ENCODE measurements at places on chromosomes 7 and 10.

DNA sequence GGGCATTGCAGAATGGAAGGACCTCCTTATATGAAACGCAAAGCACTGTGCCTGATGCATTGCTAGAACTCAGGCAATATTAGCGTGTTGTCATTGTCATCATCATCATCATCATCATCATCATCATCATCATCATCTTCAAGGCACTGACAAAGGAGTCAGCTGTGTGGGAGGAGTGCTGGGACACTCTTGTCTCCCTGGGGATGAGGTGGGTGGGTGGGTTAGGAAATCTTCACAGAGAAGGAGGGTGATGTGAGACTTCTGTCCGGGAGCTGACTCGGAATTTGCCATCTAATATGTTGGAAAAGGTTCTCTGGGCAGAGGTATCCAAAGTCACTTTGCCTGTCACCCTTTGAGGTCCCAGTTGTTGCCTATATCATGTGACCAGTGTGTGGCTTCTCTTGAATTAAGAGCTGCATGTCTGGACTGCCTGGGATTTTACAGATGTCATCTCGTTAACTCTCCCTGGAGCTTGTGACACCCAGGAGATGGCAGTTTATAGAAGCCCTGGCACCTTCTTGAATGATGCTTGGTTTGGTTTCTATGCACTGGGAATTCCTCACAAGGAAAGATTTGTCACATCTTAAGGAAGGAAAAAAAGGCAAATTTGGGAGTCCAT, 7.1 kb downstream of the HTRA1 start:
- H3K27me3 ChIP-seq = peaks cover 12% of the 10 kb centered on the region
- no peak for DNase-seq
- peaks cover 49% of the 10 kb centered on the region for H3K4me1 ChIP-seq
- H3K27ac ChIP-seq = peak overlapping the region; percentile 76
- peak overlapping the region; percentile 36 for H3K4me3 ChIP-seq
- peaks cover 7% of the 10 kb centered on the region for H3K36me3 ChIP-seq

DNA sequence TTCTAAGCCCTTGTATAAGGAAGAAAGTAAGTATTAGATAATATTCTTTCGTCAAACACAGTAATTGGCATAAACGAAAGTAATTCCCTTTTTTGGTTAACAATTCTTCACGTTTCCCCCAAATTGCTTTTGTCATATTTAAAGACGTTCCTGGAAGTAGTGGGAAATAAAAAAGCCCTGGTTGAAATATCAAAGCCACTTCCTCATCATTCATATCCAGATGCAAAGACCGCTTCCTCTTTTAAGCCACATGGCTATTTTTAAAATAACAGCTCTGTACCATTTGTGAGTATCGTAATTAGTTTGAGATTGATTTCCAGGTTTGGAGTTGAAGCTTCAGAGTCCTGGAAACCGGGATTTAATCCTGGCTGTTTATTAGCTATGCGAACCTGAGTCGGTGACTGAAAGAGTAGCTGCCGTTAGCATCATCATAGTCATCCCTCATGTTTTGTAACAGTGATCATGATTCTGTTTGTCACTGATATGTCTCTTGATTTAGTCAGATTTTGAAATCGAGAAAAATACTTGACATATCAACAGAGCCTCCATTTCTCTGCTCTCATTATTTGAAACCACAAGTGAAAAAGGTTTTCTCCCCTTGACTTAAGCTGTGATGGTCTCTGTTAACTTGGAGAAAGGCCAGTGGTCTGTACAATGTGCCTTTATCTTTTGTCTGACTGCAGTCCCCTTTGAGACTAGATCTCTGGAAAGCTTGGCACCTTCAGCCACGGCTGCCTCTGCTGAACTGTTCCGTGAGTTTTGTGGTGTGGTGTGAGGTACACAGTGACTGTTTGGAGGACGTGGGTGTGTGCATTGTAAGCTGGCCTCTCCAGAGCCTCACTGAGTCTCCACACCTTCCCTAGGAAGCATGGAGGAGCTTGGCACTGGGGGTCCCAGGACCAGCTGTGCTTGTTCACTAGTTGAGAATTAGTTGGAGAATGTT, 18.1 kb downstream of the OPTN start:
- H3K4me3 ChIP-seq = no peak overlapping the region
- H3K27ac ChIP-seq = peak overlapping the region; percentile 3
- H3K27me3 ChIP-seq = no peaks in the 10 kb centered on the region
- H3K36me3 ChIP-seq = peaks cover 60% of the 10 kb centered on the region
- H3K4me1 ChIP-seq = no peaks in the 10 kb centered on the region

GRCh38 chr7:77501192-77501515, 35.9 kb upstream of the PTPN12 start:
- DNase-seq = no peak
- no peaks in the 10 kb centered on the region for H3K36me3 ChIP-seq
- no peak overlapping the region for H3K27ac ChIP-seq
- H3K27me3 ChIP-seq = no peaks in the 10 kb centered on the region
- no peaks in the 10 kb centered on the region for H3K4me1 ChIP-seq

DNA sequence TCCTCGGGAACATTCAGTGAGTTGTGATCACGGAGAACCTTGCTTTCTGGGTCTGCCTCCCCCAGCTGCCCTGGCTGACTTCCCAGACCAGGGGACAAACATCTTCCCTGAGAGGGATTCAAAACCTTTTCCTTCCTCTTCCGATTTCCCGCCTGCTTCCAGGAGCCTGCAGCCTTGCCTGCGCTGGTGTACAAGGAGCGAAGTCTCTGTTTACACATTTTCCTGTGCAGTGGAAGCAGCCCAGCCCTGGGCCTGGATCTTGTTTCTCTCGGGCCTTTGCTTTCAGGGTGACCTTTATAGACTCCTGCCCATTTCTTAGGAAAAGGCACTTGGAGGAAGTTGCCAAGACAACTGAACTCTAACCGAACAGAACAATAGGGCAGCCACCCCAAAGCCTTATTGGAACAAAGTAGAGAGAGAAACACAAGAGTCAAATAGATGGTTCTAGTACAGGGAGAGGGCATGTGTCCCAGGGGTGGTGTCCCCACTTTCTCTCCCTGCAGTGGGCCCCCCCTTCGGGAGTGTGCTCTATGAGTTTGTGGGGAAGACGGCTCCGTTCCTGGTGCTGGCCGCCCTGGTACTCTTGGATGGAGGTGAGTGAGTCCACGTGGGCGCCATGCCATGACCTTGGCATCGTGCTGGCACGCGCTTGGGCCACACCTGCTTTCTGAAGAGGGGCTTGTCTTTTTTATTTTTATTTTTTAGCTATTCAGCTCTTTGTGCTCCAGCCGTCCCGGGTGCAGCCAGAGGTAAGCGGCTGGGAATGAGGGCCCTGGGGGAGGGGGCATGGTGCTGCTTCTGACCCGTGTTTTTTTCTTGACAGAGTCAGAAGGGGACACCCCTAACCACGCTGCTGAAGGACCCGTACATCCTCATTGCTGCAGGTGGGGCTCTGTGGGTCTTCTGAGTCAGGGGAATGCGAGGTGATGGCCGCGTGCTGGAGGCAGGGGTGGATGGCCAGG, 14.1 kb downstream of the SLC18A2 start:
- peaks cover 22% of the 10 kb centered on the region for H3K27me3 ChIP-seq
- no peak overlapping the region for H3K27ac ChIP-seq
- DNase-seq = no peak
- no peaks in the 10 kb centered on the region for H3K36me3 ChIP-seq
- H3K4me1 ChIP-seq = no peaks in the 10 kb centered on the region

DNA sequence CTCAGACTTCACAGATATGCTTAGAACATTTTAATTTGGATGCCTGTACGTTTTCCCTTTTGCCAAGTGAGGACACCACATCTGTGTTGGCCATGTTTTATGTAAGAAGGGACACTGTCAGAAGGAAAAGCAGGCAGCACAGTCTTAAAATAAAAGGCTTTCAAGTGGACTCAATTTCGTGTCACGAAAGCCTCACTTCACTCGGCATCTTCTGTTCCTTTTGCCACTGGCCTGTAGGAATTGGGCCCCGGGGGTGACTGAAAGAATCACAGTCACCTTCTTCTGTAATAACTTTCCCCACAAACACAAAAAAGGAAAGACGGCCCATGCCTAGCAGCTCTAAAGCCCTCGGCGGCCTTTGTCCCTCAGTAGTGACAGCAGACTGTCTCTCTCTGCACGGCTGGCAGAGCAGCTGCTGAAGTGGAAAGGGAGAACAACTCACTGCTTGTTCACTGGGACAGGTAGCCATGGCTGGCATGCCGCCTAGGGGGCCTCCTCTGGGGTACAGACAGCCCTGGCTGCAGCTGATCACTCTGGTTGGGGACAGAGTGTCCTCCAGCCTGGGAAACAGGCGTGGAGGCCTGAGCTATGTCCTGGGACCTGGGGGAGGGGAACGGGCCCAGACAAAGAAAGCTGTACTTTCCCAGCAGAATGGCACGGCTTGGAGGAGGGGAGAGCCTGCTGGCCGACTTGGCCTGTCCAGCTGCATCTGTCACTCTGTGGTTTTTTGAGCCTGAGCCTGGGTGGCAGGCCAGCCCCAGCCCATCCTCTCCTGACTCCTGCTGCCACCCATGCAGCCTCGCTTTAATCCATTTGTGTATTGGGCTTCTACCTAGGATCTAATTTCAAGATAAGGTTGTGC, 4.4 kb downstream of the RASSF4 start:
- no peaks in the 10 kb centered on the region for H3K36me3 ChIP-seq
- peaks cover 1% of the 10 kb centered on the region for H3K27me3 ChIP-seq
- DNase-seq = no peak
- H3K4me1 ChIP-seq = peaks cover 33% of the 10 kb centered on the region
- no peak overlapping the region for H3K27ac ChIP-seq

GRCh38 chr10:29280488-29280840, 8.4 kb upstream of the LYZL1 start:
- no peak overlapping the region for H3K27ac ChIP-seq
- H3K4me3 ChIP-seq = no peak overlapping the region
- peaks cover 20% of the 10 kb centered on the region for H3K27me3 ChIP-seq
- DNase-seq = no peak
- no peaks in the 10 kb centered on the region for H3K36me3 ChIP-seq
- no peaks in the 10 kb centered on the region for H3K4me1 ChIP-seq

- peak; percentile 66 for DNase-seq
- peaks cover 87% of the 10 kb centered on the region for H3K4me1 ChIP-seq
- peaks cover 1% of the 10 kb centered on the region for H3K27me3 ChIP-seq
These were observed 60.0 kb downstream of the RALA start for GRCh38 chr7:39683216-39683845.

- H3K36me3 ChIP-seq = peaks cover 10% of the 10 kb centered on the region
- H3K4me1 ChIP-seq = peaks cover 12% of the 10 kb centered on the region
- peaks cover 7% of the 10 kb centered on the region for H3K27me3 ChIP-seq
- DNase-seq = no peak
- H3K4me3 ChIP-seq = no peak overlapping the region
- H3K27ac ChIP-seq = no peak overlapping the region
These were observed 18.0 kb upstream of the VCL start for GRCh38 chr10:73979809-73980433.

DNA sequence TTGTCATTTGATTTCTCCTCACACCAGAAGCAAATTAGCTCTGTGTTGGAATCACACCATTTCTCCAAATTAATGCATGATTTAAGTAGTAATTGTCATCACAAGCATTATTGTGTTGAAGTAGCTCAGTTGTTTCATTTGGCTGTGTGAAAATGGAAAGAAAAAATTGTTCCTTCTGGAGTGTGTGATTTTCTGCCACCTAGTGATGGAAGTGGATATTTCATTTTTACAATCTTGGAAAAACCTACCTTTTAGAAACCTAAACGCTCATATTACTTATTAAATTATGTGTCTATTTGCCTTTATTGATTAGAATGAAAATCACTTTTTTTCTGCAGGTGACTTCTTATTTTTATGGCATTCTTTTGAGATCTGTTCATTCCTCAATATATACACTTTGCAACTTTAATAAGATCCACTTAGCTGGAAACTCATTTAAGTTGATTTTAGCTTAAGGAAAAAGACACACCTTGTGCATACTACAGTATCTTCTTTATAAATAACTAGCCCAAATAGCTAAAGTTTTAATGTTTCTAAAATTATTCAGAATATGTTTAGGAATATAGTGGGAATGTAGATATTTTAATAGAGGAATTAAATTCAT, 50.0 kb downstream of the SRI start:
- DNase-seq = peak; percentile 2
- H3K4me3 ChIP-seq = no peak overlapping the region
- no peak overlapping the region for H3K27ac ChIP-seq
- no peaks in the 10 kb centered on the region for H3K36me3 ChIP-seq
- peaks cover 4% of the 10 kb centered on the region for H3K27me3 ChIP-seq

- H3K27ac ChIP-seq = no peak overlapping the region
- H3K4me1 ChIP-seq = no peaks in the 10 kb centered on the region
- no peaks in the 10 kb centered on the region for H3K27me3 ChIP-seq
- no peak for DNase-seq
These were observed 568.4 kb downstream of the TCERG1L start for GRCh38 chr10:130742941-130743675.

DNA sequence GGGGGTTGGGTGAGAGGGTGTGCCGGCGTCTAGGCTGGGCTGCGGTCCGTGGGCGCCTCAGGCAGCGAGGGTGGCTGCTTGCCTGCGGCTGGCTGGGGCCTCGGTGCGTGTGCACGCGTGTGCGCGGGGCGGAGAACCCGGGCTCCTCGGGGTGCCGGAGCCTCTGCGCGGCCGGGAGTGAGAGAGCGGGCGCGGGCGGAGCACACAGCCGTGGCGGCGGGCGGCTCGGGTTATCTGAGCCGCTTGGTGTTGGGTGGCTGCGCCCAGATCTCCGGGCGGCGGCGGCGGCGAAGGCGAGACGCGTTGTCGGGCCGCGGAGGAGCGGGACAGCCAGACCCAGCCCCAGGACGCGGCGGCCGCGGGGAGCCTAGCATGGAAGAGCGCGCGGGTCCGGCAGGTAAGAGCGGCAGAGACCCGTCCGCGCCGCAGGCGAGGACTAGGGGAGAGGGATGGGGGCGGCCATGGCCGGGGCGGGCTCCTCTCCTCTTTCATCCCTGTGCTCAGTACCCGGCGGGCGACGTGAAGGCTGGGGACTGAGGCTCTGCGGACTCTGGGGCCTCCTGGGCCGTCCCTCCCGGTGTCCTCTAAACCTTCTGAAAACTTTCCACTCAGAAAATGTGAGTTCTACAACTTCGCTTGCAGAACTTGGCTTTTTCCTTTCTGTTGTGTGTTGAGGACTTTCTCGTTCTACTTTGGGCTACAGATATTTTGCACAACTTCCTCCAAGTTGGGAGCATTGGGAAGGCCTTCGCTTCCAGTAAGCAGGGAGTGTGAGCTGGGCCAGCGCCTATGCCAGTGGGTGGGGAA, 9.8 kb upstream of the PAX2 start:
- H3K4me1 ChIP-seq = peaks cover 20% of the 10 kb centered on the region
- DNase-seq = no peak
- peak overlapping the region; percentile 48 for H3K4me3 ChIP-seq
- H3K36me3 ChIP-seq = no peaks in the 10 kb centered on the region
- H3K27ac ChIP-seq = no peak overlapping the region
- peaks cover 74% of the 10 kb centered on the region for H3K27me3 ChIP-seq

DNA sequence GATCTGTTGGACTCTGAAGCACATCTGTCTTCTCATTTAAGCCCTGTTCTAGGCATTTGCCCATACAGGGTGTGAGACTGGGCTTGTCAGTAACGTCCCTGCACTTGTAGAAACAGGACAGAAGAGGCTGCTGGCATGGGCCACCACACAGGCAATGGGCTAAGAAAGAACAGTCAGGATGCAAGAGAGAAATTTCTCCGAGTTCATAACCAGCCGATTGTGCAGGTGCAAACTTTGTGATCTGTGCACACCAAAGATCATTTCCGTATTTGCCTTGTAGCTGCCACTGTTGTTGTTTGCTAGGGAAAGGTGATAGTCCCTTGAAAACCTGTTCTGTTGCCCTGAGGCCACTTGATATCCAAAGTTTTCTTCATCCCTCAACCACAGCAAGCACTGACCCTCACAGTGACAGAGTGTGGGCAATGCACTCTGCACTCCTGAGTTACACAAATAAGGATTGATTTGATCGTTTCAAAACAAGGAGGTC, 20.3 kb downstream of the KLF6 start:
- H3K27me3 ChIP-seq = no peaks in the 10 kb centered on the region
- DNase-seq = no peak
- H3K27ac ChIP-seq = no peak overlapping the region

All from HFFc6 (cell line).